ENCODE measurements at places on chromosomes 2 and 18. TPM values are rescaled to one million over a fixed set of nuclear protein-coding genes. Genes with fewer than 3 reads are reported as not detected.

DNA sequence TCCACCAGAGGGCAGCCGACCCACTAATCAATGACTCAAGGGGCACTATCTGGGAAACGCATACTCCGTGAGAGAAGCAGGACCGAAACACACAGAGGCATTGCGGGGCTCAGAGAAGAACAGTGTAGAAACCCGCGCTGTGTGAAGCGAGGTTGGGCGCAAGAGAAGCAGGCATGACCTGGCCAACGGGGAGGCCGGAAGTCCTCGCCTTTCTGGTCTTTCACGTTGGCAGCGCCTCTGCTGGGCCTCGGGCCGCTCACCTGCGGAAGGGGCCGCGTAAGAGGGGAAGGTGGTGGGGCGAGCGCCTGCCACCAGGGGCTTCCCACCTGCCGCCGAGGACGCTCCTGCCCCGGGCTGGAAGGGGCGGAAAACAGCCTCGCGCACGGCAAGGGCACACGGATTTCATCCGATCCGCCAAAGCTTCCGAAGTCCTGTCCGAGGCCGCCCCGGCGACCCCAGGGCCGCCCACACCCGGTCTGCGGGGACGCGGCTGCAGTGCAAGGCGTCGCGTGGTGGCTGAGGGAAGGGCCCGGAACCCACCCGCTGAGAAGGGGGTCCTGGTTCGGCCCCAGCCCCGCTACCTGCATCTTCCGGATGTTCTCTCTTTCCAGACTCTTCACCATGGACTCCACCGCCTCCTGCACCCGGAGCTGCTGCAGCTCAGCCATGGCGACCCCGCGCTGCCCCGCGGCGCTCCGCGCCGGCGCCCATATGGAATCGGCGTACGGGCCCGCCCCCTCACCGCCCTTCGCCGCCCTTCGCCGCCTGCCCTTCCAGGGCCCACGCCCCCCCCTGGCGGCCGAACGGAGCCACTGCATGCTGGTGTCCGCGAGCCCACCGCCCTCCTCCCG lies at the start of gene FAM136A:
TSS of gene FAM136A (minus strand) at position 724 of the 851 bp plus-strand sequence. CDS start at position 668, 56 bp downstream.
- no peak for DNase-seq

DNA sequence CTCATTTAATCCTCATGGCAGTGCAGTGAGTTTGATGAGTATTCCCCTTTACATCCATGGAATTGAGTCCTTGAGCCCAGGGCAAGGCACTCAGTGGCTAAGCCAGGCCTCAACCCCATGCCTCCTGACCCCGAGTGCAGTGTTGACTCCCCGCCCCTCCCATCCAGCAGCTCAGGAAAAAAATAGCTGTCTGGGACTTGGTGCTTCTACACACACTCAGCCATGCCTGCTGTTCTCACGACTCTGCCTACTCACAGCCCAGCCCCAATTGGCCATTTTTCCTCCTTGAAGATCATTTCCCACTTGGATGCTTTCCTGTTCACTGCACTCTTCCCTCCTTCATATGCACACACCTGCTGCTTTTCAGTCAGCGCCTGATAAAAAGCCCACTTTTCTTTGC lies 8.8 kb downstream of the FOSL2 start:
- DNase-seq = no peak

DNA sequence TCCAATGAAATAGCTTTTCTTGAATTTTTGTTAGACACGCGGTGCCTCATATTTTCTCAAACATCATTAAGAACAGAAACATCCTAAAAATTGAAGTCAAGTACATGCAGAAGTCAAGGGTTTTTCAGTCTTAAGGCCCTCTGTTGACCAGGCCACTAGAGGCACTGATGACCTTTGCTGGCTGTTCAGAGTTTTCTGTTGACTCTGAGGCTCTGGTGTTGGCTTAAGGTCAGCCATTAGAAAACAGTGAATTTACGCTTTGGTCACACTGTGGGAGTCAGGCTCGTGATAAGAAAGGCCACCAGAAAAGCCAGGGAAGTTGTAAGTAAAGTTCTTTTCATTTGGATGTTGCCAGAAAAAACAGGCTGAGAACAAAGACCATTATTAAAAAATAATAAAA lies 5.8 kb upstream of the UPP2 start:
- no peak for DNase-seq

- DNase-seq = peak; percentile 13
Observed at GRCh38 chr2:163401481-163401880, 334.3 kb downstream of the FIGN start.

DNA sequence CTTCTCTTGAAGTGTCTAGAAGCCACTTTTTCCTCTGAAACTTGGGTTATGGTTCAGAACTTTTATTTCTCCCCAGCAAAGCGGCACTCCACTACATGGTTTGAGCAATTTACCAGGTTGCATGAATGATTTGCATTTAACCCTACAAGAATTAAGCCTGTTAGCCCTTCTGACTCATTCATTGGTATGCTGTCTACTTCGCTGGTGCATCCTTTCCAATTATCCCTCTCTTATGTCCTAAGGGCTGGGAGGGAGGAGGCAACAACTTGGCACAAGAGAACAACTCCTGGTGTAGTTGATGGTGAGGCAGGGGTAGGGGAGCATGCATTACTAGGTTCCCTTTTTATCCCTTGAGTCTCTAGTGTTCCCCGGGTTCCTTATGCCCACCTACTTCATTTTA lies 293.4 kb upstream of the MEX3C start:
- no peak for DNase-seq

DNA sequence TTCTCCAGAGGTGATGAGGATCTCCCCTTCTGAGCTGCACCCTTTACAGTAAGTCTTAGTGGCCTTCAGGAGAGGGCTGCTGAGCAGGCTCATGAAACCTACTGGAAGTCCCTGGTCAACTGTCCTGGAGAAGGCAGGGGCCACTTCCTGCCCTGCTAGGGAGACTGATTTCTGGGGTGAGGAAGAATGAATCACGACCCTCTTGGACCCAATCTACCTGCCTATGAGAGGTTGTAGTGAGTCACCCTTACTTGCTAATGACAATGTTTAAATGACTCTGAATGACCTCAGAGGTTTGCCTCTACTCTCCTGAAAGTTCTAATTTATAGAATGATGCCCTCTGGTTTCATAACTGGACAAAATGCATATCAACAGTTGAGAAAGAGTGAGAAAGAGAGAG lies 79.4 kb upstream of the FAM136A start:
- DNase-seq = no peak

GRCh38 chr2:56613920-56614319 lies 430.1 kb downstream of the CCDC85A start:
- DNase-seq = no peak

The LCT gene
- not detected for total RNA-seq

All from epithelial cell of proximal tubule (primary cell).